ENCODE measurements at places on chromosomes 2 and 18.

DNA sequence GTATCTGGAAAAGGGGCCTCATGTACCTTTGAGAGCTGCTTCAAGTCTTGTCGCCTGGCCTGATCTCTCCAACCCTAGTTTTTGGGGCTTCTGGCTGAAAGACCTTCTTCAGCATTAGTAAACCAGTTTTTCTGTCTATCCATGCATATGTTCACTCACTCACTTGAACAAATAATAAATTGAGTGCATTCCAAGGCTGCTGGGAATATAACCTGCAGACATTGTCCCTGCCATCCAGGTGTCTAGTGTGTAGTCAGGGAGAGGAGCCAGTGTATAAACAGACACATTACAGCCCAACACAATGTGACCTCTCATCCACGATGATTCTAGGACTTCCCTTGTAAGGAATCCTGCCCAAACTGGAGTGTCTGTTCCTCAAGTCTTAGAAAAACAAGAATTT, 262.1 kb downstream of the PRKCE start:
- no peaks in the 10 kb centered on the region for H3K4me1 ChIP-seq
- DNase-seq, result no peak
- no peak overlapping the region for H3K27ac ChIP-seq

- no peak for DNase-seq
- H3K27me3 ChIP-seq, result peaks cover 11% of the 10 kb centered on the region
- H3K36me3 ChIP-seq, result no peaks in the 10 kb centered on the region
- no peaks in the 10 kb centered on the region for H3K4me1 ChIP-seq
- H3K4me3 ChIP-seq, result no peak overlapping the region
Observed at GRCh38 chr2:204012072-204012653, 75.6 kb downstream of the ICOS start.

DNA sequence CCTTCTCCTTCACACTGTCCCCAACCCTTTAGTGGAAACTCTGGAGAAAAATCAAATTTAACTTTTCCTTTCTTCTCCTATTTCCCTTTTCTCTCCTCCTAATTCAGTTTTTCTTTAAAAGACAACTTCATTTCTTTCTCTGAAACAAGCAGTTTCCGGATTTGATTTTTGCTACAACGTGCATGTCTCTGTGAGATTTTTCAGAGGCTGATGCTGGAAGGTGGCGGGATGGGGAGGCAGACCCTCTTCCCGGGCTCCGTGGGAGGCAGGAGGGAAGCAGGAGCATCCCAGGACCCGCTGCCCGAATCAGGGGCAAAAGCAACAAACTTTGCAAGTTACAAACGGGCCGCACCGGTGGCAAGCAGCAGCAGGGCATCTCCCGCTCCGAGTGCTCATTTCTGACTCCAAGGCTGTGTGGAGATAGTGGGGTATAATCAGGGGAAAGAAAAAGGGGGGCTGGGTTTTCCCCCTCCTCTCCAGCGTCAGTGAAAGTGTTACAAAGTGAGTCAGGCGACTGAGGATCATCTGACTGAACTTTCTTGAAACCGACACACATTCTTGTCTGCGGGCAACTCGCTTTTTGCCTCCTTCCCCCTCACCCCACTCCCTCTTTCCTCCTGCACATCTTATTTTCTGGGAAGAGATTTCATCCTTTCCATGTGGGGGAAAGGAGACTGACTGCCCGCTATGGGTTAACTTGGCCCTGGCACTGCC, 6.4 kb downstream of the ZEB2 start:
- peak overlapping the region; percentile 95 for H3K4me3 ChIP-seq
- peaks cover 66% of the 10 kb centered on the region for H3K4me1 ChIP-seq
- H3K27ac ChIP-seq, result peak overlapping the region; percentile 93
- peak; percentile 81 for DNase-seq

DNA sequence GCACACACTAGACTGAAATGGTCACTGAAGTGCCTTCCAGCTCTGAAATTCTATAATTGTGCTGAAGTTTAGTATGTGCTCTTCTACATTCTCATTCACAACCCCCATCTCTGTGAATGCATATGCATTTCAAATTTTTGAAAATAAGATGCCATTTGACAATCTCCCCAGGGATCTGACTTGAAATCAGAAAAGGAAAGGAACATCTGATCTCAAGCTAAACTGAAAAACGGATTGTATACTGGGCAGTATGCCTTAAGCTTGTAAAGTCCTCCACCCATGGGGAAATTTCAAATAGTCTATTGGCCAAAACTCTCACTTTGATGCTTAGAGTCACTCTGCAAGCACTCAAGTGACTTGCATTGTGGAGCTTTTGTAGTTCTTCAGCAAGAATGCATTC, 22.9 kb downstream of the FAP start:
- H3K4me1 ChIP-seq, result peaks cover 4% of the 10 kb centered on the region
- H3K27ac ChIP-seq, result no peak overlapping the region
- H3K4me3 ChIP-seq, result no peak overlapping the region
- H3K36me3 ChIP-seq, result peaks cover 82% of the 10 kb centered on the region
- H3K27me3 ChIP-seq, result no peaks in the 10 kb centered on the region

GRCh38 chr2:1585635-1586034, 158.7 kb downstream of the PXDN start:
- H3K4me3 ChIP-seq, result no peak overlapping the region
- DNase-seq, result peak; percentile 59
- H3K27ac ChIP-seq, result no peak overlapping the region

- no peaks in the 10 kb centered on the region for H3K27me3 ChIP-seq
- H3K27ac ChIP-seq, result peak overlapping the region; percentile 56
- H3K4me3 ChIP-seq, result peak overlapping the region; percentile 74
- H3K4me1 ChIP-seq, result peaks cover 5% of the 10 kb centered on the region
- no peaks in the 10 kb centered on the region for H3K36me3 ChIP-seq
Observed at GRCh38 chr2:128321784-128322714, 3.4 kb upstream of the HS6ST1 start.

DNA sequence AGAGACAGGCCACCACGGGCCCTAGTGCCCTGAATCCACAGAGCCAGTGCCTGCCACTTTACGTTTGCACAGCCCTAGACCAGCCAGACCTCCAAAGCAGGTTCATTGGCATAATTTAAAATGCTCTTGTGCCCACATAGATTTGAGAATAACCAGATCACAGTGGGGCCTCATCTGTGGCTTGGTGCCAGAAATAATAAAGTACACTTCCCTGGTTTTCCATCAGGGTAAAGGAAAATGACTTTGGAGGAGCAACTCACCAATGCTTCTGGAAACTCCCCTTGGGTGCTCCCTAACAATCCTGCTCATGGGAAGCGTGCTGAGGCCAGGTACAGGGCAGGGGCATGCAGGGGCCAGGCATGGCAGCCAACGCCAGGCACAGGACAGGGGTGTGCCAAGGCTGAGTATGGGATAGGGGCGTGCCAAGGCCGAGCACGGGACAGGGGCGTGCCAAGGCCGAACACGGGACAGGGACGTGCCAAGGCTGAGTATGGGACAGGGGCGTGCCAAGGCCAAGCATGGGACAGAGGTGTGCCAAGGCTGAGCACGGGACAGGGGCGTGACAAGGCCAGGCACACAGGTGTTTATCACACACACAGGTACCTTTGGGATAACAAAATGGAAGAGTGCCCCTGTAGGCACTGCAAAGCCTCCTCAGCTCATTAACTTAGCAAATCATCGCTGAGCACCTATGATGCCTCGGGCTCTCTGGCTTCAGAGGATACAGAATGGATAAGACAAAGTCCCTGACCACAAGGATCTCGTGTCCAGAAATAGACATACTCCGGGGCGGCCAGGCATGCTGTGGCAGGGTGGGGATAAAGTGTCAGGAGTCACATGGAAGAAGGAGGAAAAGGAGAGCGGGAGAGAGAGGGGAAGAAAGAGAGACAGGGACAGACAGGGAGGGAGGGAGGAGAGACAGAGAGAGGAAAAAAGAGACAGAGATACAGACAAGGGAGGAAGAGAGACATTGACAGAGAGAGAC, 334.7 kb downstream of the EIPR1 start:
- H3K4me1 ChIP-seq, result no peaks in the 10 kb centered on the region
- DNase-seq, result no peak
- no peaks in the 10 kb centered on the region for H3K36me3 ChIP-seq
- no peak overlapping the region for H3K4me3 ChIP-seq
- H3K27ac ChIP-seq, result no peak overlapping the region
- no peaks in the 10 kb centered on the region for H3K27me3 ChIP-seq

DNA sequence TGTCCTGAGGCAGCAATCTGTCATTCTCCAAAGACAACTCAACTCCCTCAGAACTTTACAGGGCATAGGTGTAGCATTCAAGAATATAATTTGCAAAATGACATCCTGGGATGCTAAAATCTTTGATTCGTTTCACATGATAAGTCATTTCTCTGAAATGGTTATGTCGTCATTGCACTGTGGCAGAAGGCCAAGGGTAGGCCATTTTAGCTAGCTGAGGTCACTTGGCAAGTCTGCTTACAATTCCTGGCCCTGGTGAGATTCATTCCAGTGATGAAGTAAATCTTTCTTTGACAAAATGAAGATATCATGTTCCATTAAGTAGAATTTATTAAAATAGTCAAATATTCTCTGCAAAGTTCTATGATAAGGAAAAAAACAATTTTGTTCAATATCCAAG, 1410.3 kb upstream of the LRRTM1 start:
- no peak for DNase-seq
- H3K27ac ChIP-seq, result no peak overlapping the region
- H3K4me1 ChIP-seq, result no peaks in the 10 kb centered on the region
- H3K27me3 ChIP-seq, result no peaks in the 10 kb centered on the region

DNA sequence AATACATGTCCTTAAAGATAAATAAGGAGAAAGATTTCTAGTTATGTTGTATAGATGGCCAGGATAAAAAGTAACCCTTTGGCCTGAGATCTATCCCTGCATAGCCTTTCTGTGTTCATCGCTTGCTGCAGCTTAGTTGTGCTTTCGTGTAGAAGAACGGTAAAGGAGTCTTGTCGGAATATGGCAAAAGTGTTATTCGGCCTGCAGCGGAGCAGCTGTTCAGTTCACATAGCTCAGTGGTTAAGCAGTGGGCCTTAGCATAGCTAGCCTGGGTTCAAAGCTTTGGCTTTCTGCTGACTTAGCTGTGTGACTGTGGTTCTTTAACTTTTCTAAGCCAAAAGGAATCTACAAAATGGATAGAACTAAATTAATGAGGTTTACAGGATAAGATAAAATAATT, 55.4 kb downstream of the MALT1 start:
- no peak overlapping the region for H3K27ac ChIP-seq
- H3K27me3 ChIP-seq, result no peaks in the 10 kb centered on the region

DNA sequence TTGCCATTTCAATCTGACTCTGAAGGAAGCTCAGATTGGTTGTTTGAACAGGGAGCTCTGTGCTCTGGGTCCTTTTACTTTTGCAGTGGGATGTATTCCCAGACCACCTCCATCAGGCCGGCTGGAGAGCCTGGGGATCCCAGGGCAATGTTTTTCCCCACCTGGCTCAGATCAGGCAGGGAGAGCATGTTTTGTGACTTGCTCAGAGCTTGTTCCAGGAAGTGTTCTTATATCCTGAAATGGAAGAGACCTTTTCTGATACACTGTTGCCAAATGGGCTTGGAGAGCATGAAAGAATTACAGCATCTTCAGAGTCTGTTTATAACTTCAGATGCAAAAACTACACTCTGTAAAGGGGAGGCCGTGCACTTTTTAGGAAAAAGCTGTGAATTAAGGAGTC, 56.0 kb downstream of the LIPG start:
- no peak overlapping the region for H3K27ac ChIP-seq
- no peak overlapping the region for H3K4me3 ChIP-seq
- H3K4me1 ChIP-seq, result no peaks in the 10 kb centered on the region
- no peaks in the 10 kb centered on the region for H3K36me3 ChIP-seq

GRCh38 chr2:149612122-149612521, 24.5 kb upstream of the MMADHC start:
- H3K4me3 ChIP-seq, result no peak overlapping the region
- H3K27me3 ChIP-seq, result no peaks in the 10 kb centered on the region
- peaks cover 15% of the 10 kb centered on the region for H3K4me1 ChIP-seq
- H3K36me3 ChIP-seq, result no peaks in the 10 kb centered on the region
- DNase-seq, result peak; percentile 1
- no peak overlapping the region for H3K27ac ChIP-seq

GRCh38 chr2:140718999-140719398, 1411.8 kb downstream of the LRP1B start:
- no peaks in the 10 kb centered on the region for H3K27me3 ChIP-seq
- H3K4me3 ChIP-seq, result no peak overlapping the region

DNA sequence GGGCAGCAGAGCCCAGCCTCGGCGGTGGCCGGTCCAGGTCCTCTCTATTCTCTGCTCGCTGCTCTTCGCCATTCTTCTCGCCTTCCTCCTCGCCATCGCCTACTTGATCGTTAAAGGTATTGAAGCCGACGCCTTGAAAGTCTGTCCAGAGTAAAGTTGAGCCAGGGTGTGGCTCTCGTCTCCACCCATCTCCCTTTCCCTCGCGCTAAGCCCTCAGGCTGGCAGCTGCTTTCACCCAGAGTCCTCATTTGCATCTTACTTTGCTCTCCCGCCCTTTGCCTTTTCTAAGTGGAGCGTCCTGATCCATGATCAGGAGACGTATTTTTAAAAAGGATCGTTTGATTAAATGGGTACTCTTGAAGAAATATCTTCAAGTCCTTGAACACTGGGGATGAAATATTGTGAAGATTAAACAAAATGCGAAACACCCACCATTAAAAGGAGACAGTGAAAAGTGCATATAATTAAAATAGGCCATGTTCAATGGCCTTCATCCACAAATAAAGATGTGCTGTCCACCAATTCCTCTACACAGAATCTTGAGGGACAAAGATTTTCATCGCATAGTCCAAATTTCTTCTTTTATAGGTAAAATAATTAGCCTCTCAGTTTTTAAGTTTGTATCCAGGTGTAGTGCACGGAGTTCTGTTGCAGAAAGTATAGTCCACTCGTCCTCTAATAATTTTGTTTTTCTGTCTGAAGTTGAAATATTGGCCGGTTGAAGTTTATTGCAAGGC, 657 bp downstream of the ARL6IP6 start:
- no peaks in the 10 kb centered on the region for H3K27me3 ChIP-seq
- peak; percentile 25 for DNase-seq
- peak overlapping the region; percentile 97 for H3K4me3 ChIP-seq
- H3K36me3 ChIP-seq, result peaks cover 9% of the 10 kb centered on the region
- peaks cover 22% of the 10 kb centered on the region for H3K4me1 ChIP-seq

GRCh38 chr2:3300224-3300995, 77.2 kb downstream of the EIPR1 start:
- no peaks in the 10 kb centered on the region for H3K36me3 ChIP-seq
- peaks cover 3% of the 10 kb centered on the region for H3K4me1 ChIP-seq
- peak; percentile 56 for DNase-seq
- H3K27ac ChIP-seq, result no peak overlapping the region
- H3K4me3 ChIP-seq, result no peak overlapping the region

- H3K36me3 ChIP-seq, result peaks cover 59% of the 10 kb centered on the region
- DNase-seq, result no peak
- H3K27ac ChIP-seq, result no peak overlapping the region
- no peak overlapping the region for H3K4me3 ChIP-seq
- no peaks in the 10 kb centered on the region for H3K27me3 ChIP-seq
Observed at GRCh38 chr2:32446369-32446768, 89.5 kb downstream of the BIRC6 start.

Measured in osteoblast (primary cell).